ENCODE measurements at places on chromosomes 1 and 21. TPM values are rescaled to one million over a fixed set of nuclear protein-coding genes. Genes with fewer than 3 reads are reported as not detected.

Gene CADM3
- not detected for total RNA-seq

Gene SDHB
- 101 TPM for total RNA-seq

Gene TDRD10
- total RNA-seq: not detected

Gene LCE1B
- not detected for total RNA-seq

Gene RAB3B
- total RNA-seq: 2.4 TPM

Gene MROH7
- 0.45 TPM for total RNA-seq

Gene PTPRU
- 44.3 TPM for total RNA-seq

Gene SPATA45
- not detected for total RNA-seq

Gene CASZ1
- 18.9 TPM for total RNA-seq

Gene KRTAP21-2
- not detected for total RNA-seq

Gene KRTAP12-2
- total RNA-seq: not detected

Gene LRRC71
- not detected for total RNA-seq

Gene SLC35F3
- total RNA-seq: 6.1 TPM

Gene PRRX1
- not detected for total RNA-seq

Gene CR1L
- total RNA-seq: not detected

All from PC-9 (cell line).